ENCODE measurements at places on chromosomes 3 and 15.

DNA sequence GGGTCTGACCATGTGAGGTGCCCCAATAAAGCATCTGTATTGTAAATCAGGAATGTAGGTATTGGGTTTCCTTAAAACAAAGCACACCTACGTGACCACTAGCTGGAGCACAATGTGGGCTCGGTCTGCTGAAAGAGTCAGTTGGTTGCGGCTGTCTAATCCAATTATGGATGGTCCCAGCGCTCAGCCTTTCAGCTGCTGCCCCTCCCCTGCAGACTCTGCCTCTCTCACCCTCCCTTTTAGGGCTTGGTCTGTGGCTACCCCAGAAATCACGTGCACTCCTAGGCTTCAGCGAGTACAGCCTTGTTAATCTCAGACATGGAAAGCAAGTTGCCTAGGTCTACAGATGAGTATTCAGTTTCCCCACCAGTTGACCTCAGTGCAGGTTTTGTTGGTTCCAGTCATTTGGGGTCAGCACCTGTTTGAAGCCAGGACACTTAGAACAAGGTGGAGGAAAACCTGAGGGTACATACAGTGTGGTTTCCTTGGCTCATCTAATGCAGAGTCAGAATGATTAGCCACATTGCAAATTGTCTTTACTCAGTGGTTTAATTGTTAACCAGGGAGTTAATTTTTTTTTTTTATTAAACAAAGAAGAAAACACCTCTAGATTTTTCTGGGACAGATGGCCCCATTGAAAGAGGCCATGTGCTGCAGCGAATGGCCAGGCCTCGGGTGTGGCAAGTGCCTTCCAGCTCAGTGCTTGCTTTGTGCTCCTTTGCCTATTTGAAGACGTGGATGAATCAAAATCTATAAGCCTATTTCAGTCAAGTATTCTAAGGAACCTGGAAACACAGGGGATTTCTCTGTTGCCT is 137.7 kb downstream of the IGF1R start:
- no peak for DNase-seq

- no peak for DNase-seq
Measured at GRCh38 chr3:41419809-41420208, 220.5 kb downstream of the CTNNB1 start.

GRCh38 chr3:169931747-169932520 is 20.6 kb downstream of the SAMD7 start:
- DNase-seq = no peak

GRCh38 chr3:11195721-11196332 is 41.5 kb downstream of the HRH1 start:
- peak; percentile 6 for DNase-seq

GRCh38 chr3:6281662-6282061 is 579.3 kb upstream of the GRM7 start:
- no peak for DNase-seq

GRCh38 chr3:35184775-35185174 is 454.6 kb upstream of the ARPP21 start:
- no peak for DNase-seq

- no peak for DNase-seq
Measured at GRCh38 chr3:4264040-4264439, 39.1 kb upstream of the SETMAR start.

DNA sequence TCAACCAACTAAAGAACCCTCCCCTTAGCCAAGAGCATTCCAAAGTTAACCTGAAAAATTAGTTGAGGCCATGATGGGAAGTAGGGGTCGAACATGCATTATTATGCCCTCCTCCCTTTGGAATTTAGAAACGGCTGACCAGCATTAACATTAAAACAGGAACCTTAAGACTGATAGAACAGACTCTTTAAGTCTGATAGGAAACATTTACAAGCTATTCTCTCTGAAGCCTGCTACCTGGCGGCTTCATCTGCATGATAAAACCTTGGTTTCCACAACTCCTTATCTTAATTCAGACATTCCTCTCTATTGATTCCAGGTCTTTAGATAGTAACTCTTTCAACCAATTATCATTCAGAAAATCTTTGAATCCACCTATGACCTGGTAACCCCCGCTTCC is 331.0 kb downstream of the CGGBP1 start:
- no peak for DNase-seq

GRCh38 chr3:184333190-184333589 is 4.2 kb upstream of the FAM131A start:
- DNase-seq = no peak

DNA sequence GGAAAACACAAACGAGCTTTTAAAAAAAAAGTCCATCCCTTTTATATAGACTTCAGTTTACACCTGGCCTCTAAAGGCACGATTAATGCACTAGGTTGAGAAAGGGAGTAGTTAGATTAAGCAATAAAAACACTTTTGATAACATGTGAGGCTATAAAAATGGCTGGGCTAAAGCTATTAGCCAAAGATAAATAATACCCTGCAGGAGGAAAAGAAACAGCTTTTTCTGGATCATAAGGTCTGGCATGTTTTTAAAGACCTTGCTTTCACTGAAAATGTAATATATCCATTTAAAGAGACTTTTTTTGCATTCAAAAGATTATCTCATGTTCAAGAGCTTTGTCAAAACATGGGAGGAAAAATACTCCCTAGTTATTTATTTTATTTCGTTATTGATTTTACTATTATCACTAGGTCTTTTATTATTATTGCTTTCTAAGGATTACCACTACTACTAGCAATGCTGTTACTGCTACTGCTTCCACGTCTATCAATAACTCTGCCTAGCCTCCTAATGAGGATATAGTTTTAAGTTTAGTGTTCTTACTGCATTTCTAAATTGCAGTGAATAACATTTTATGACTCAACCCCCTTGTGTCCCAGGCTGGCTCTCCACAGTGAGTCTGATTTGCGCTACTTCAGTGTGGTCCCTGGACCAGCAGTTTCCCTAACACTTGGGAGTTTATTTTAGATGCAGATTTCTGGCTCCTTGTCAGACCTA is 93.4 kb downstream of the THRB start:
- DNase-seq = no peak

DNA sequence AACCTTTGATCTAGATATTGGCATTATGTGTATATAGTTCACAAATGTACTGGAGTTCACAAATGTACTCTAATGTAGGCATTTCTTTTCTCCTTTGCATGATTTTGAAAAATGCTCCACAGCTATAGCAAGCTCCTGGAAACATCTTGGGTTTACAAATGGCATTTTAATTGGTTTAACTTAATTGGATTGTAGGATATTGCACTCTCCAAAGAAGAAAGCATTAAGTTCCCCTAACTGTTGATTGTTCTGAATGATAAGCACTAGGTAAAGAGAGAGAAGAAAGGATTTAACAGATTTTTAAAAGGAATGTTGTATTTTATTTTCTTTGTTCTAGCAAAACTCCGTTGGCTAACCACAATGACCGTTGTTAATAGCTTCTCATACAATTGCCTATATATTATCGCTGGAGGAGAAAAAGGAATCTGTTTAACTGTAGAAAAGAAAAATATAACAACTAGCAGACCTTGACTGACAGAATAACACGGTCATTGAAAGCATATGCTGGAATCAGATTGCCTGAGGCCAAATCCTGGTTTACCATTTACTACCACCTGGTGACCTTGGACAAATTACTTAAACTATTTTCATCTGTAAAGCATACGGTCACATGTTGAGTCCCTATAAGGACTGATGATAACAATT is 170.8 kb downstream of the PEX5L start:
- DNase-seq = no peak

DNA sequence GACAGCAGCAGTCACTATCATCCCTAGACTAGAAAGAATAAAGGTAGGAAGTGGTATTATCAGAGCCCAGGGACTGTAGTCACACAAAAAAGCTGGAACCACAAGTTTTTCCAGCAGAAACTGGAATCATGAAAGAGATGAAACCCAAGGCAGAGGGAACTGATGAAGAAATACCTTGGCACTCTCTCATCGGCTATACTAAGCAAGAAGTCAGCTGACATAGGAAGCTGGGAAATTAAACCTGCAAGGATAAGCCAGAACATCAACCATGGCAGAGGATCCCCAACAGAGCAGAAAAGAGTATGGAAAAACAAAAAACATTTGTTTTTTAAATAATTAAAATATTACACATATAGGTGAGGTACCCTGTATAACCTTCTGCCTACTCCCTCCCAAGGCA is 86.5 kb downstream of the AQR start:
- no peak for DNase-seq

DNA sequence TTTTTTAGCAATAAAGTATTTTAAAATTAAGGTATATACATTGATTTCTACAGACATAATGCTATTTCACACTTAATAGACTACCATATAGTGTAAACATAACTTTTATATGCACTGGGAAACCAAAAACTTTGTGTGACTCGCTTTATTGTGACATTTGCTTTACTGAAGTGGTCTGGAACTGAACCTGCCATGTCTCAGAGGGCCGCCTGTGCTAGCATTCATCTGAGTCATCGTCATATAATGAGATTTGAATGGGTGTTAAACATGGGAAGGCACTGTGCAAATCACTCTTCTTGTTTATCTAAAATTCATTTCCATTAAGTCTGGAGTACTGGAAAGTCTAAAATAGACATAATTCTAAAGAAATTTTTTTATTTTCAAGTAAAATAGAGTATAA is 12.9 kb downstream of the EIF2AK4 start:
- DNase-seq = no peak

DNA sequence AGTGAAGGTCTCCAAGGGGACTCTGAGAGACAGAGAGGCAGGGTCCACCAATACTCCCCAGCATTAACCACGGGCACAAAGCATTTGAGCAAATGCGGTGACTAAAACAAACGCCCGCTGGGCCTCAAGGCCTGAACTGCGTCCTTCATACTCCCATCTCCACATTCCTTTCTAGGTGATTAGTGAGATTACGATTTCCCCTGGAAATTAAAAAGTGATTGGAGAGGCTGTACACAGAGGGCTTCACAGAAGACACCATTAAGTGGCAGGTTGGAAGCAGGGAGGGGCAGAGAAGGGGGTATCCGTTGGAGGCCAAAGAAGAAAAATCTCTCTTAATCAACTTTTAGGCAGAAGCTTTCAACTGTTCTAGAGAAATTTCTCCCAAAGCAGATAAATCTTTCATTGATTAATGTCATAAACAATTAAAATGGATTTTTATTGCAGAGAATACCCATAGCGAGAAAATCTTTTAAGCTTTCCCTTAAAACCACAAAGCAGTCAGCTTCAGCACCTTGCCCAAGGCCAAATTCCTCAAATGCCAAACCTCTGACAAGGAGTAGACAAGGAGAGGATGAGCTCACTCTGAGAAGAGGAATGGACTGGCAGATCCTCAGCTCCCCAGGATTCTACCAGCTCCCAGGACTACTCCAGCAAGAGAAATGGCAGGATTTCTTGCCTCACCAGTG is 38.2 kb downstream of the MB21D2 start:
- DNase-seq = no peak

DNA sequence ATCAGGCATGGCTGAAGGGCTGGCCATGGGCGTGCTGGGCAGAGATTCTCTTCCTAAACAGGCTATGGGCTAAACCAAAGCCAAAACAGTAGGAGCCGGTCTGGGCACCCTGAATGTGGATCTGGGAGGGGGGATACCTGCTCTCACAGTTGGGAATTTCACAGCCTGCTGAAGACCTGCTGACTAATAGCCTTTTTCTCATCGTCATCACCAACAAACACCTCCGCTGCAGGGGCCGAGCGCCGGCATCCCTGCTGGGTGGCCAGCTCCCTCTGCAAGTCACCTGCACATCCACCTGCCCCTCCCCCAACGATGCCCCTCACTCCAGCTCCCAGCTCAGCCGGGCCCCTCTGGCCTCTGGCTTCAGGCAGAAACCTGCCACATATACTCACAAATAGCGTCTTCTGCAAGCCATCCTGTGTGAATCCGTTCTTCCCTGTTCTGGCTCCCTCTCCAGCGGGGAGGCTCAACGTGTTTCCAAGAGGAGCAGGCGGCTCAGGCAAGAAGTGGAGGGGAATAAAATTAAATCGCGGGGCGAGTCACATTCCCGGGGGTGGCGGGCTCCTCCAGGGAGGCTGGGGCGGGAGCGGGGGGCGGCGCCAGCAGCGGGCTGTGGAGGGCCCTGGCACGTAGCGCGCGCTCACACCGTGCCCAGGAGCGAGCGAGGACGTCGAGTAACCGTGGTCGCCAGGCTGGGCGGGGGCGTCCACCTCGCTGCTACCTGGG is 466 bp downstream of the IQSEC1 start:
- DNase-seq = peak; percentile 12

DNA sequence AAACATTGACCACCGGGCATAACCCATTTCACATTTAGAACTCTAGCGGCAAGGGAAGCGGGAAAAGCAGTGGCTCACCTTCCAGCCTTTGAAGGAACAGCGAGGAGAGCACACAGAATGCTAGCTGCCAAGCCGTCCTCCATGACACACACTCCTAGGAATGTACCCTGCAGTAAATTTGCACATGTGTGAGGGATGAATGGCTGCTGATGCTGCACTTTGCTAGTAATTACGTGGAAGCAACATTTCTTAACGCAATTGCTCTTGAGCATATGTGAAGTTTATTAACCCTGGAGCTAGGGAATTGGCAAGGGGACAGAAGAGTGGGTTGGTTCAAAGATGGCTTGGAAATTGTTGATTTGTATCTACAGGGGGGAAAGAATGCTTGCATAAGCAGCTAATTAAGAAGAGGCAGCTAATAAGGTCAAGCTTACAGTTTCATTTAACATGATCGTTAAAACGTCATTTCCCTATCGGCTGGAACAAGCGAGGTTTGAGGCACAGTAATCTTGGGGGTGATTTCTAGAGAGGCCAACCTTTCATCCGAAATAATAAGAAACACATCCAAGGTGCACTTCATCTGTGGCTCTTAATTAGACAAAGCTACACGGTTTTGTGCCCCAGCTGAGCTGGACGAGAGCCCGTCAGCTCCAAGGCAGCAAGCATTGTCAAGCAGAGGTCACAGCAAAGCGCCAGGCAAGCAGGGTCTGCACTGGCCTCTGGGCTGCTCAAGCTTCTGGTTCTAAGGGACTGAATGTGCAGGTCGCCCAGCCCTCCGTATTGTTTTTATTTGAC is 123.4 kb downstream of the CHSY1 start:
- no peak for DNase-seq

DNA sequence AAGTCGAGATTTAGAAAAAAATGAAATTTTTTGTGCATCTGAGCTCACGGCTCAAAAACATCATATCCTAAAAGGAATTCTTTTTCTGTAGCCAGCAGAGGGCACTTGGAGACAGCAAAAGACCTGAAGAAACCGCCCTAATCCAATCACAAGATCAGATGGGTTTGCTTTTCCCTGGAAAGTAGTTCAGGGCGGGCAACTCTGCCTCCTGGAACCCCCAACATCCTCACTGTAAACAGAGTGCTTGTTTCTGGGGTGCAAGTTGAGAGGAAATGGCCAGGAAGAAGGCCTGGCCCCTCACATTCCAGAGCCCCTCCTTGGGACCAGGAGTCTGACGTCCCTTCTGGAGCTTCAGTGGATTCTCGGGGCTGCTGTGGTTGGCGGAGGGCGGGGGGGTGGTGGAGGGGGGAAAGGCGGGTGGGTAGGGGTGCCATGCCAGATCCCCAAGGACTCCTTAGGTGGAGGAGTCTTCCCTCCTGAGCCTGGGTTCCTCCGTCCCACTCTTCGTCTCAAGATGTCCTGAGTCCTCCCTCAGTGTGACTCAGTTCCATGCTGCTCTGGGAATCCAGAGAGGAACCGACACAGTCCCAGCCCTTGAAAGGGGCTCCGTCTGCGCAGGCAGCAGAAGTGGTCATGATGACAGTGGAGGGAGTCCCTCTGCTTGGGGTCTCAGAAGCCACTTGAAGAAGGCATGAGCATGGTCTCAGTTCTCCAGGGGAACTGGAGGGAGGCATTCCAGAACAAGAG is 35.9 kb downstream of the CCK start:
- DNase-seq = no peak

Measured in stimulated activated CD4-positive, alpha-beta T cell treated with anti-CD3 and anti-CD28 coated beads, Interleukin-12 subunit alpha, Interleukin-12 subunit beta, amount 100 ng/mL, for 24 hours (primary cell).